Activated naive CD4-positive, alpha-beta T cell treated with anti-CD3 and anti-CD28 coated beads, Interleukin-2, amount 10 ng/mL, durations not matched to agents 7 days and 5 days (primary cell): ENCODE measurements at places on chromosomes 1 and 21.
A peak's percentile ranks its signal among the peaks of the same experiment; 100 is the strongest.

DNA sequence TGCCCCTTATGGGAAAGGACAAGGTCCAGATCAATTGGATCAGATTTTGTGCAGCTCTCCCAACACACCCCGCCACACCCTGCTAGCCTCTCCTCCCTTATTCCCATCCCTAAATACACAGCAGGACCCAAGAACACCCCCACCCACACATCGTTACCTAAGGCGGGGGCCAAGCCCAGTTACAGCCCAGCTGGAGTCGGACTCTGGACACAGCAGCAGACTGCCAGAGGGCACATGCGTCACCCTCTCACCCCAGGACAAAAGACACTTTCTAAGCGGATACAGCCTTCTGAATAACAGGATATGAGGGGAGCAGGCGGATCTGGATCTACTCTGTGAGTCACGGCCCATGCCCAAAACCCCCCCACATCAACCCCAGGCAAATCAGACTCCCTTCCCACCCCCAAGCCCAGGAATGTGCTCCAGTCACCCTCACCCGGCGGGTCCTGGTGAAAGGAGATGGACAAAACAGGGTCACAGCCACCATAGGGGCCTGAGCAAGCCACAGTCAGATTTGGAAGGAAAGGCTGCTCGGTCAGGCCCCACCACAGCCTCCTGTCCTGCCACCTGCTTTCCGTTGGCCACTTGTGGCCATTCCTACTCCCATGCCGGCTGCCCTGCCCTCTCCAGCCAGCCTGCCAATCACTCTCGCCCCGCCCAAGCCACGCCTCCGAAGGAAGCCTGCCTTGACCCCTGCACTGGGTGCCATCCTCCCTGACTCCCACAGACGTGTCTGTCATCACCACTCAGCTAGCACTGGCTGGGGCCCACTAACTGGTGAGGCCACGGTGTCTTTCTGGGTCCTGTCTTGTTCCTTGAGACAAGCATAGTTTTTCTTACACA is 4.0 kb downstream of the S100A16 start:
- peaks cover 30% of the 10 kb centered on the region for H3K27me3 ChIP-seq
- no peak overlapping the region for H3K4me3 ChIP-seq
- DNase-seq: no peak
- H3K27ac ChIP-seq: no peak overlapping the region
- no peaks in the 10 kb centered on the region for H3K4me1 ChIP-seq
- no peaks in the 10 kb centered on the region for H3K36me3 ChIP-seq

- no peaks in the 10 kb centered on the region for H3K4me1 ChIP-seq
- H3K4me3 ChIP-seq: no peak overlapping the region
- no peak overlapping the region for H3K27ac ChIP-seq
- H3K27me3 ChIP-seq: no peaks in the 10 kb centered on the region
- peak; percentile 14 for DNase-seq
Measured at GRCh38 chr21:45991606-45992300, 10.2 kb downstream of the COL6A1 start.

- no peaks in the 10 kb centered on the region for H3K36me3 ChIP-seq
- H3K4me3 ChIP-seq: no peak overlapping the region
- H3K4me1 ChIP-seq: no peaks in the 10 kb centered on the region
Measured at GRCh38 chr1:187237542-187237941, 408.8 kb downstream of the PLA2G4A start.

- no peak overlapping the region for H3K4me3 ChIP-seq
- H3K27ac ChIP-seq: no peak overlapping the region
- H3K36me3 ChIP-seq: no peaks in the 10 kb centered on the region
- H3K27me3 ChIP-seq: no peaks in the 10 kb centered on the region
- H3K4me1 ChIP-seq: no peaks in the 10 kb centered on the region
Measured at GRCh38 chr1:107575226-107575625, 389.8 kb downstream of the VAV3 start.

- no peaks in the 10 kb centered on the region for H3K4me1 ChIP-seq
- no peaks in the 10 kb centered on the region for H3K27me3 ChIP-seq
Measured at GRCh38 chr1:82045221-82045620, 244.5 kb downstream of the ADGRL2 start.

DNA sequence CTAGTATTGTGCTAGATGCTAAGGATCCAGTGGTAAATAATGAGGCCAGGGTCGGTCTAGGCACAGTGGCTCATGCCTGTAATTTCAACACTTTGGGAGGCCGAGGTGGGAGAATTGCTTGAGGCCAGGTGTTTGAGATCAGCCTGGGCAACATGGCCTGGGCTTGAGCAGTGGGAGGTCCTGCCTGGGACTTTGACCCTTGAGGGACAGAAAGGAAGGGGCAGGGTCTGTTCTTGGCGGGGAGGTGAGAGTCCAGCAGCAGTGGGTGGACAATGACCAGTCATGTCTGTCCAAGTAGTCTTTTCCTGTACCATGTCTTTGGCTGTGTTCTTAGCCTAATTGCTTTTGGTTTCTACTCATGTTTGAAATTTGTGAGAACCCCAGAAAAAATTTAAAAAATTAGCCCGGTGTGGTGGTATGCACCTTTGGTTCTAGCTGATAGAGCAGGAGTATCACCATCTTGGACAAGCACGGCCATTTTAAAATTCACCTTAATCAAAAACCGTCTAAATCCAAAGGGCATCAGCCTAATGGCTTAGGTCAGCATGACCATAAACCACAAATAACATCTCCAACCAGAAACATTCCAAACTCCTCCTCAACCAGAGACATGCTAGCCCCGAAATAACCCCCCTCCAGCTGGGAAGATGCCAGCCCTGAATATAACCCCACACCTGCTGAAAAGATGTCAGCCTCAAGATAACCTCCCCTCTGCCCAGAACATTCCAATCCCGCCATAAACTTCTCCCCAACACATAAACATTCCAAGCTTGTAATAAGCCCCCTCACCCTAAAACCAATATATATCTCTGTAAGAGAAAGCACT is 6.8 kb upstream of the AK2 start:
- no peak overlapping the region for H3K27ac ChIP-seq
- H3K27me3 ChIP-seq: peaks cover 52% of the 10 kb centered on the region
- DNase-seq: no peak
- no peaks in the 10 kb centered on the region for H3K36me3 ChIP-seq
- peaks cover 11% of the 10 kb centered on the region for H3K4me1 ChIP-seq

DNA sequence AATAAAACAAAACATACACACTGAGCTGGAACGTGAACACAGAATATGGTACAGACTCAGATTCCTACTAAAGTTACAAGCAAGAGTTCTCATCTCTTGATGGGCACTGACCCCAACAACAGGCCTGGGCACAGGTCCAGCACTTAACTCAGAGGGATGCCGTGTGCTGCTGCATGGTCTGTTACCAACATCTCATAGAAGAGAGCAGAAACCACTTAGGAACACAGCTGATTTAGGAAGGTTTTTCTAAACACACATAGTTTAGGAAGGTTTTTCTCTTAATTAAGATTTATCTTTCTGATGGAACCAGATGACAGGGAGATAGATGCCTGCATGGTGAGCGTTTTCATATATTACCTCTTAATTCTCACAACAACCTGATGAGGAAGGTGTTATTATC is 1.5 kb downstream of the GCLM start:
- H3K27me3 ChIP-seq: peaks cover under 1% of the 10 kb centered on the region
- H3K36me3 ChIP-seq: peaks cover 12% of the 10 kb centered on the region
- H3K27ac ChIP-seq: peak overlapping the region; percentile 30
- peak overlapping the region; percentile 62 for H3K4me3 ChIP-seq

DNA sequence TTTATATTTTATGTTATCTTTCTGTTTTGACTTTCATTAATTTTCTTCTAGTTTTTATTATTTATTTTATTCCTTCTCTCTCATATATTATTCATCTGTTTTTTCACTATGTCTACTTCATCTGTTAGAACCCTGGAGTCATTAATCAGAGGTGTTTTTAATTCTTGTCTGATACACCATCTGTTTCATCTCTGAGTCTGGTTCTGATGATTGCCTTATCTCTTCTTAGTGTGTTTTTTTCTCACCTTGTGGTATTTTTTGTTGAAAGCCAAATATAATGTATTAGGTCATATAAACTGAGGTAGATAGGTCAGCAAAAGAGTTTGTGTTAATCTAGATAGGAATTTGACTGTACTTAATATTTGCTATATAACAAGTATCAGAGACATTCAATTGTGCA is 1005.7 kb upstream of the NCAM2 start:
- no peak overlapping the region for H3K27ac ChIP-seq
- H3K4me3 ChIP-seq: no peak overlapping the region
- H3K27me3 ChIP-seq: no peaks in the 10 kb centered on the region

- DNase-seq: no peak
- H3K27ac ChIP-seq: peak overlapping the region; percentile 98
- H3K27me3 ChIP-seq: peaks cover 4% of the 10 kb centered on the region
Measured at GRCh38 chr21:29074007-29074376, 544 bp upstream of the CCT8 start.

- DNase-seq: no peak
- peak overlapping the region; percentile 0 for H3K27ac ChIP-seq
- H3K36me3 ChIP-seq: peaks cover 36% of the 10 kb centered on the region
- no peaks in the 10 kb centered on the region for H3K27me3 ChIP-seq
- peaks cover 78% of the 10 kb centered on the region for H3K4me1 ChIP-seq
Measured at GRCh38 chr1:54377040-54377691, 29.0 kb downstream of the SSBP3 start.

DNA sequence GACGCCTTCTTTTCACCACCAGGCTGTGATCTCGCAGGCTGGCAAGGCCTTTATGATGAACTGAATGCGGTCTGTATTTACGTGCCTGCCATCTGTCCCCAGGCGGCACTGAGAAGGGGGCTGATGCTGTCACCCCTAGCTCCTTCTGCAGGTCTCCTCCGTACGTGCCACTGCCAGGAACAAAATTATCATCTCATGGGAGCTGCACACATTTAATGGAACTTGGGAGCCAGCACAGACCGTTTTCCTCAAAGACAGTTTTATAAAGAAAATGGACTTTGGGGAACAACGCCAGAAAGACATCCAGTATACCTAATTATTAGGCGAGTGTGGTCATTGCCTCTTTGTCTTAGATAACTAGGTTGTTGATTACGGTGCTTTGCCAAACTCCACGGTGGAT is 434.5 kb downstream of the KIF26B start:
- DNase-seq: no peak
- H3K4me3 ChIP-seq: no peak overlapping the region
- no peaks in the 10 kb centered on the region for H3K36me3 ChIP-seq
